ENCODE measurements at places on chromosomes 16 and 17.
A peak's percentile ranks its signal among the peaks of the same experiment; 100 is the strongest.

GRCh38 chr17:64002658-64003525, 4.7 kb downstream of the PRR29 start:
- peaks cover 19% of the 10 kb centered on the region for H3K36me3 ChIP-seq
- DNase-seq: no peak
- H3K27me3 ChIP-seq: no peaks in the 10 kb centered on the region
- peaks cover 30% of the 10 kb centered on the region for H3K4me1 ChIP-seq
- no peak overlapping the region for H3K4me3 ChIP-seq
- H3K27ac ChIP-seq: no peak overlapping the region

DNA sequence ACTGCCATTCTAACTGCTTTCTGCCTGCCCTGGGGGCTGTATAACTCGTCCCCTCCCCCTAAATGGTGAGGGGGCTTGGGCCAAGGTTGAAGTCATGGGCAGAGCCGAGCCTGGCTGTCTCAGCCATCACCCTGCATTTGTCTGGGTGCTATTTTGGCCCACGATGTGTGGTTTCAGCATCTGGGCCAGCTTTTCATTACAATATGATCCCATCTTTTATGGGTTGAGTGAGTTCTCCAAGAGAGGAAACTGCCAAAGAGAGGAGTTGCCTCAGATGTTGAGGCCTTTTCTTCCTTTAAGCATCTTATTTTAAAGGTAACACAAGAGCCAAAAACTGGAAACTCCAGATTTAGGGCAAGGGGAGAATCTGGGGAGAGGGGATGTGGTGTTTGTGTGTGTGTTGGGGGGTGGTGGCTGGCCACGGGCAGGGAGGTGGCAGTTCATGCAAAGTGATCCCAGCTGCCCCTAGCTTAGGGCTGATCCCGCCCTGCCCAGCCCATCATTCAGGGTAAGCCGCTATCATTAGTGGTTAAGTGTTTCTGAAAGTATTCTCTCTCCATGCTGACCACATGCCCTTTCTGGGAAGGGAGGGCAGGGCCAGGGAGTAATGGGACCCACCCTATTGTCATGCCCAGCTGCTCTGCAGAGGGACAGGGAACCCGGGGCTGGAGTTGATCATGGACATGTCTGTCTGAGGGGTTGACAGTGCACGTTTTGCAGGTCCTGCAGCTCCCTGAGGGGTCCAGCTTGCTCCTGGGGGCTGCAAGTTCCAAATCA, 83.2 kb upstream of the CLEC18A start:
- H3K27me3 ChIP-seq: no peaks in the 10 kb centered on the region
- H3K36me3 ChIP-seq: peaks cover 11% of the 10 kb centered on the region
- no peak overlapping the region for H3K27ac ChIP-seq
- H3K4me3 ChIP-seq: no peak overlapping the region
- DNase-seq: no peak

DNA sequence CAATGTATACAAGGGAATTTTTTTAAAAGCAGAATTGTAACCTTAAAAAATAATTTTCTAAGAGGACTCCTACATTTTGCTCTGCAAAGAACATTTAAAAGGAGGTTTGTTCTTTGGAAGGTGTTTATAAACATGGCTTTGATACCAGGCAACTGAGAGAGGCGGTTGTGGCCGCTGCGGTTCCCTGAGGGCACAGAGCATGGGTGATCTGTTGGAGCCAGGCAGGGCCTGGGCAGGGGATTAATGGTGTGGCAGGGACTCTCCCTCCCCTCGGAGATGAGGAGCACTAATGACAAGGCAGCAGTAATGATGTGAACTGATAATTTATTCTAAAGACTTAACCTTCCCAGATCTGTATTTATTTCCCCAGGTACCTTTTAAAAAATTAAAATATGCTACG, 65.4 kb downstream of the WWP2 start:
- peaks cover under 1% of the 10 kb centered on the region for H3K36me3 ChIP-seq
- DNase-seq: no peak
- no peak overlapping the region for H3K4me3 ChIP-seq
- peaks cover 4% of the 10 kb centered on the region for H3K4me1 ChIP-seq
- H3K27me3 ChIP-seq: no peaks in the 10 kb centered on the region

DNA sequence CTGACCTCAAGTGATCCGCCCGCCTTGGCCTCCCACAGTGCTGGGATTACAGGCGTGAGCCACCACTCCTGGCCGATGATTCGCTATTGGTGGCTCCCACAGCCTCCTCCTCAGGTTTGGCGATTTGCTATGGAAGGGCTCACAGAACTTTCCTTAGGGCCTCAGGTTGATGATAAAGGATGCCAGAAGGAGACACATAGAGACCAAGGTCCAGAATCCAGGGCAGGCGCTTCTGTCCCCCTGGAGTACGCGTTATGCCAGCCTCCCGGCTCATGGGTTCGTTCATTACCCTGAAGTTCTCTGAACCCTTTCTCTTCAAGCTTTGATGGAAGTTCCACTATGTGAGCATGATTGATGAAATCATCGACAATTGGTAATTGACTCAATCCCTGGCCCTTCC, 19.9 kb downstream of the LGALS3BP start:
- H3K27ac ChIP-seq: no peak overlapping the region
- H3K4me1 ChIP-seq: no peaks in the 10 kb centered on the region

- H3K27me3 ChIP-seq: no peaks in the 10 kb centered on the region
- no peak for DNase-seq
- no peak overlapping the region for H3K27ac ChIP-seq
- H3K4me3 ChIP-seq: no peak overlapping the region
- peaks cover 19% of the 10 kb centered on the region for H3K4me1 ChIP-seq
These were observed 9.6 kb downstream of the SCN4A start for GRCh38 chr17:63963123-63963522.

- H3K27me3 ChIP-seq: no peaks in the 10 kb centered on the region
- peaks cover 21% of the 10 kb centered on the region for H3K36me3 ChIP-seq
- peaks cover 83% of the 10 kb centered on the region for H3K4me1 ChIP-seq
- peak overlapping the region; percentile 98 for H3K27ac ChIP-seq
- peak overlapping the region; percentile 68 for H3K4me3 ChIP-seq
- DNase-seq: no peak
These were observed 100.7 kb downstream of the RAB11FIP4 start for GRCh38 chr17:31492206-31492605.

- peaks cover 6% of the 10 kb centered on the region for H3K36me3 ChIP-seq
- no peaks in the 10 kb centered on the region for H3K27me3 ChIP-seq
- H3K4me1 ChIP-seq: no peaks in the 10 kb centered on the region
- H3K27ac ChIP-seq: no peak overlapping the region
These were observed 37.3 kb downstream of the TSC2 start for GRCh38 chr16:2084895-2085625.

DNA sequence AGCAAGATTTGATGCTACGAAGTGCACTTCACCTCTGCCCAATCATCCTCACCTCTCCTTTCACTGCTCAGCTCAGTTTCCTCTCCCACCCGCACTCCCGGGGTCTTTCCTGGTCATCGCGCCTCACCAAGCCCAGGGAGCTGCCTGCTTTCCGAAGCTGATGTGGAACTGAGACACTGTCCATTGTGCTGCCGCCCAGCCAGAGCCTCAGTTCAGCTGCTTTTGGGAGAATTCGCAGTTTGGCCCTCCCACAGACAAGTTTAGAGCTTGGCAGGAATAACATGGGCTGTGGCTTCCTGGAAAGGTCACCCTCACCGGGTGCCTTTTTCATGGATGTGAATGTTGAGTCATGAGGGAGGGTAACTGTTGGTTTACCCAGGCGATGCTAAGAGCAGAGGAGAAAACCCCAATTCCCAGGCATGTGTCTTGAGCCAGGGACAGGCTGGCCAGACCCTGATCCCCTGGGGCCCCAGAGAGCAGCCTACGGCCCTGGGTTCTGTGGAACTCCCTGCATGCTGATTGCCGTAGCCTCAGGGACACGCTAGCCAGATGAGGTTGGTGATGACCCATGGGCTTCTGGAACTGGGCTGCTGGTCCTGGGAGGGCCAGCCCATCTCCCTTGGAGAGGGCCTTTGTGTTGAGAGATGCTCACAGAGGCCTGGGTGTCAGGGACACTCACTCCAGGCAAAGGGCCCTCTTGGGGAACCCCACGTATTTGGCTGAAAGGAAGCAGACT, 1687.5 kb downstream of the TP53TG3F start:
- no peak overlapping the region for H3K4me3 ChIP-seq
- no peaks in the 10 kb centered on the region for H3K4me1 ChIP-seq
- no peaks in the 10 kb centered on the region for H3K27me3 ChIP-seq
- H3K27ac ChIP-seq: no peak overlapping the region
- H3K36me3 ChIP-seq: no peaks in the 10 kb centered on the region
